DMS79 (cell line): ENCODE measurements at places on chromosomes 2 and 18.
A peak's percentile ranks its signal among the peaks of the same experiment; 100 is the strongest.

GRCh38 chr2:38722271-38723061 lies 28.7 kb downstream of the SRSF7 start:
- no peak for DNase-seq

DNA sequence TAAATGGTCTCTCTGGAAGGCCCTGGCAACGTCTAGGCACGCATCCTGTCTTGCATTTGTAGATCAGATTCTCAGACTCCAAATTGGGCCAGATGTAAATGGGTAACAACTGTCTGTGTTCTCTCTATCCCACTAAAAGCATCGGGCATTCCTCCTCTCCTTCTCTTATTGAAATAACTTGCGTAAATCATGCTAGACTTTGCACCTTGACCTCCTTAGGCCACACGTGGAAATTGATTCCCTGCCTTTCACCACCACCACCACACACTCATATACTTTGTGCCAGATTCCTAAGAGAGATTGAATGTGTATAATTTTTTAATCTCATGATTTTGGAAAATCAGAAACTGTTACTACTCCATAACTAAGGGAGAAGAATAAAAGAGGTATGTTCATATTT lies 21.3 kb downstream of the MAPRE3 start:
- no peak for DNase-seq

DNA sequence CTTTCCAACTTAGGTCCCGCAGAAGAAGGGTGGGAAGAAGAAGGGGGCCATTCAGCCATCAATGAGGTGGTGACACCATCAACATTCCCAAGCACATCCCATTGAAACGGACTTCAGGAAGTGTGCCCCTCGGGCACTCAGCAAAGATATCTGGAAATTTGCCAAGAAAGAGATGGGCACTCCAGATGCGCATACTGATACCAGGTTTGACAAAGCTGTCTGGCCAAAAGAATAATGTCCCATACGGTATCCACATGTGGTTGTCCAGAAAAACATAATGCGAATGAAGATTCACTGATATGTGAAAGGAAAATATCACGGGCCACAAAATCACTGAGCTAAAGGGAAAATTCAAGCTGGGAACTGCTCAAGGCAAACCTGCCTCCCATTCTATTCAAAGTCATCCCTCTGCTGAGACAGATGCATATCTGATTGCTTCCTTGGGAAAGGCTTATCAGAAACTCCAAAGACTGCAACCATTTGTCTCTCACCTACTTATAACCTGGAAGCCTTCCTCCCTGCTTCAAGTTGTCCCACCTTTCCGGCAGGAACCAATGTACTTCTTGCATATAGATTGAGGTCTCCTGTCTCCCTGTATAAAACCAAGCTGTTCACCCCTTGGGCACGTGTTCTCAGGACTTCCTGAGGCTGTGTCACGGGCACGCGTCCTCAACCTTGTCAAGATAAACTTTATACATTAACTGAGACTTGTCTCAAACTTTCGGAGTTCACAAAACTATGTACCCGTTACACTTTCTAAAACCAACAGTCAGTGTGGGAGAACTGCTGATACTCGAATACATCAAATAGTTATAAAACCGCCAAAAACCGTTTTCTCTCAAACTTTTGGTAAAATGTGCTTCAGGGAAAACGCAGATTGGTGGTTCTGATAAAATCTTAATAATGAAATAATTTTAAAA lies 1.3 kb upstream of the PDK1 start:
- DNase-seq, result no peak

DNA sequence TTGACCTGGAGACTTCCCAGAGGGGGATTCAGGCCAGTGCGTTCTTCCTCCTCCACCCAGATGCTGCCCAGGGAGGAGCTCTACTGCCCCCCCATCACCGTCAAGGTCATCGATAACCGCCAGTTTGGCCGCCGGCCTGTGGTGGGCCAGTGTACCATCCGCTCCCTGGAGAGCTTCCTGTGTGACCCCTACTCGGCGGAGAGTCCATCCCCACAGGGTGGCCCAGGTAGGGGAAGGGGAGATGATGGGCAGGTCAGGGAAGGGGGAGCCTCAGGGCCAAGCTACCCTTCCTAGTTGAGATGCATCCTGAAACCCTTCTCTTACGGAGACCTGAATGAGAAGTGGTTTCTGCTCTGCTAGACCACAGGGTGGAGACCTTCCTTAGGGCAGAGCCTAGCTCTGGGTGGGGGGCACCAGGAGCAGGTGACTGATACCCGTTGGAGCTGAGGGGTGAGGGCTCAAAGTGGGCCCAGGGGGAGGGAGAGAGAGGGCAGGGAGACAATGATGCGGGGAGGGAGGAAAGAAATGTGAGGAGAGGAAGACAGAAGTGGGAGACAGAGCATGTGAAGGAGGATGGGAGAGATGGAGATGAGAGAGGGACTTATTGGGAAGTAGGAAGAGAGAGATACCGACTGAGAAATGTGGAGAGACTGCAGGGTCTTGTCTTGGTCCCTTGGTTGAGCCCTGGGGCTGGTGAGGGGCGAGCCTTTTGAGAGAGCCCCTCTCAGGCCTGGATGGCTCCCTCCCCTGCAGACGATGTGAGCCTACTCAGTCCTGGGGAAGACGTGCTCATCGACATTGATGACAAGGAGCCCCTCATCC lies 159.4 kb downstream of the DYSF start:
- no peak for DNase-seq

DNA sequence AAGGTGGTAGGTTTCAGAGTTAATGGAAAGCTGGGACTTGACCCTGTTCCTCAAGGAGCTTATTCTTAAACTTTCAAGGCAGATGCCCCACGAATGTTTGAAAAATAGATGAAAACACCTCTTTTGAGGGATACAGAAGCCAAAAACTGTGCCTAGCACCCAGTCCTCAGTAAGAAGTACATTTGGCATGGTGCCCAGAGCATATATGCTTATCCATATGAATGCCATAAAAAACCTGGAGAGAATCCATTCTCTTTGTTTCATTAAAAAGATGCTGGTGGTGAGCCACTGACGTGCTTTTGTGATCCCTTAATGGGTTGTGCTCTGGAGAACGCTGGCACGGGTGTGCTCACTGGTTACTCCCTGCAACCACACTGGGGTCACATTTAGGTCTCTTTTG lies 69.0 kb downstream of the IL1R2 start:
- no peak for DNase-seq

GRCh38 chr18:26438980-26439379 lies 109.4 kb downstream of the KCTD1 start:
- no peak for DNase-seq

- peak; percentile 79 for DNase-seq
Measured at GRCh38 chr2:46306330-46306751, 9.1 kb downstream of the EPAS1 start.

GRCh38 chr2:107358362-107358761 lies 468.3 kb upstream of the RGPD4 start:
- peak; percentile 19 for DNase-seq

DNA sequence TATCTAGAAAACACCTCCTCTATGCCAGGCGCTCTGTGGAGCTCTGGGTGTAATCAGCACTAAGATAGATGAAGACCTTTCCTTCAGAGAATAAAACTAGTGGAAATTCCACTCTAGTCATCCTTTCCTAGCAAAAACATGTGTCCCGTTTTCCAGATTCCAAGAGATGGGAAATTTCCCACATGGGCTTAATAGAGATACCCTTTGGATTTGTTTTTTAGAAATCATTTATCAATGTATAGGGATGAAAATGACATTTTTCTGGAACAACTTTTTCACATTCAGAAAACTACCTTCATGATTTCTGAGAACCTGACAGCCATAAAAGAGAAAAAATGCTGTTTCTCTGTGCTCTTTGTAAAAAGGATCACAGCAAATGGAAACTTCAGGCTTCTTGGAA lies 152.1 kb downstream of the NCKAP5 start:
- DNase-seq, result no peak

- DNase-seq, result no peak
Measured at GRCh38 chr2:142030735-142031134, 100.1 kb downstream of the LRP1B start.

- DNase-seq, result no peak
Measured at GRCh38 chr2:235554936-235555335, 61.1 kb downstream of the AGAP1 start.
